A549 treated with DMSO at 1 μM for 4 hours (cell line): ENCODE measurements at places on chromosomes 11 and 22. TPM values are rescaled to one million over a fixed set of nuclear protein-coding genes. Genes with fewer than 3 reads are reported as not detected.

ACCS gene
- total RNA-seq, result 14.1 to 18.1 TPM (median 16.4 TPM) in 5 replicates

APLNR gene
- 0.06 to 0.20 TPM (median 0.11 TPM) in 5 replicates for total RNA-seq

WNT7B gene
- total RNA-seq, result 123 to 151 TPM (median 140 TPM) in 5 replicates

CALCB gene
- not detected in 5 replicates for total RNA-seq

CNGA4 gene
- 0.07 to 0.10 TPM (median 0.08 TPM) in 3 of 5 replicates, not detected in the others for total RNA-seq

RASD2 gene
- 1.1 to 1.5 TPM (median 1.3 TPM) in 5 replicates for total RNA-seq

GAL3ST3 gene
- total RNA-seq, result not detected in 5 replicates

CRACR2B gene
- total RNA-seq, result 3.1 to 4.7 TPM (median 3.6 TPM) in 5 replicates

NAALADL1 gene
- total RNA-seq, result not detected in 5 replicates

CNIH2 gene
- 1.1 to 2.6 TPM (median 2.2 TPM) in 5 replicates for total RNA-seq

TRIM51 gene
- not detected in 5 replicates for total RNA-seq

ALKBH3 gene
- total RNA-seq, result 22.5 to 27.2 TPM (median 24.1 TPM) in 5 replicates

SERPING1 gene
- 0.29 to 0.55 TPM (median 0.46 TPM) in 5 replicates for total RNA-seq

OR52I1 gene
- total RNA-seq, result not detected in 5 replicates

SLC25A1 gene
- 49.0 to 63.2 TPM (median 57.0 TPM) in 5 replicates for total RNA-seq

GRM5 gene
- total RNA-seq, result not detected in 5 replicates

IRAG1 gene
- total RNA-seq, result 0.02 to 0.08 TPM (median 0.05 TPM) in 3 of 5 replicates, not detected in the others

ARVCF gene
- 1.9 to 2.7 TPM (median 2.3 TPM) in 5 replicates for total RNA-seq

FAM181B gene
- 0.02 to 0.05 TPM (median 0.04 TPM) in 4 of 5 replicates, not detected in the other for total RNA-seq

PHLDA2 gene
- 108 to 163 TPM (median 129 TPM) in 5 replicates for total RNA-seq

TPCN2 gene
- 10.4 to 12.7 TPM (median 11.7 TPM) in 5 replicates for total RNA-seq

CEP126 gene
- total RNA-seq, result 1.9 to 5.3 TPM (median 3.4 TPM) in 5 replicates

POU2AF2 gene
- total RNA-seq, result not detected in 5 replicates

TNNI2 gene
- total RNA-seq, result not detected in 5 replicates

BACE1 gene
- 8.0 to 10.6 TPM (median 8.9 TPM) in 5 replicates for total RNA-seq

OR10S1 gene
- total RNA-seq, result not detected in 5 replicates

ROM1 gene
- 4.0 to 5.3 TPM (median 4.4 TPM) in 5 replicates for total RNA-seq

C11orf68 gene
- total RNA-seq, result 58.3 to 75.5 TPM (median 60.6 TPM) in 5 replicates

TRABD gene
- total RNA-seq, result 23.1 to 37.1 TPM (median 32.9 TPM) in 5 replicates

BID gene
- total RNA-seq, result 53.3 to 78.7 TPM (median 73.6 TPM) in 5 replicates

OR5B21 gene
- total RNA-seq, result not detected in 5 replicates

BSCL2 gene
- total RNA-seq, result 59.2 to 86.7 TPM (median 72.8 TPM) in 5 replicates

SCT gene
- total RNA-seq, result not detected in 5 replicates
